Uterus (tissue), 4 donors: ENCODE measurements at places on chromosomes 7 and 10.

GRCh38 chr7:43905209-43905946 is 1.0 kb downstream of the URGCP start:
- DNase-seq: no peak

- DNase-seq: no peak
Observed at GRCh38 chr10:101833466-101833865, 10.1 kb downstream of the KCNIP2 start.

DNA sequence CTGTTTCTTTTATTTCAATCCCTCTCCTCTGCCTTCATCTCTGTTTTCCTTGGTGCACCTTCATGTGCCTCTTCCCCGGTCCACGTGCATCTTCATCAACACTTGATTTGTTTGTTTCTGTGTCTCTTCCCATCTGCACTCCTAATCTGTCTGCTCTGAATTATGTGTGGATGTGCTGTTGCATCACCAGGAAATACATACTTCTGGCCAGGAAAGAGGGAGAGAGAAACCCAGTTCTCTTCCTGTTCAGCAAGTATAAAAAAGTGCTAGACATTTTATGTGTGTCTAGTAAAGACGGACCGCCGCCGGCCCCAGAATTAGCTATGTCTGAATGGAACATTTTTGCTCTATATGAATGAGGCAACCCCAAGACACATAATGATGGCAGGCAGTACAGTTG is 93.8 kb downstream of the CALD1 start:
- no peak for DNase-seq

GRCh38 chr7:28020302-28020940 is 160.2 kb downstream of the JAZF1 start:
- DNase-seq: peak; percentile 46

GRCh38 chr10:35216303-35216905 is 89.8 kb downstream of the CREM start:
- DNase-seq: no peak

GRCh38 chr7:27890205-27890849 is 150.4 kb downstream of the TAX1BP1 start:
- no peak for DNase-seq

GRCh38 chr10:121036431-121036830 is 185.3 kb downstream of the WDR11 start:
- peak; percentile 37 for DNase-seq

- DNase-seq: no peak
Observed at GRCh38 chr10:84298057-84298456, 30.3 kb upstream of the CCSER2 start.

DNA sequence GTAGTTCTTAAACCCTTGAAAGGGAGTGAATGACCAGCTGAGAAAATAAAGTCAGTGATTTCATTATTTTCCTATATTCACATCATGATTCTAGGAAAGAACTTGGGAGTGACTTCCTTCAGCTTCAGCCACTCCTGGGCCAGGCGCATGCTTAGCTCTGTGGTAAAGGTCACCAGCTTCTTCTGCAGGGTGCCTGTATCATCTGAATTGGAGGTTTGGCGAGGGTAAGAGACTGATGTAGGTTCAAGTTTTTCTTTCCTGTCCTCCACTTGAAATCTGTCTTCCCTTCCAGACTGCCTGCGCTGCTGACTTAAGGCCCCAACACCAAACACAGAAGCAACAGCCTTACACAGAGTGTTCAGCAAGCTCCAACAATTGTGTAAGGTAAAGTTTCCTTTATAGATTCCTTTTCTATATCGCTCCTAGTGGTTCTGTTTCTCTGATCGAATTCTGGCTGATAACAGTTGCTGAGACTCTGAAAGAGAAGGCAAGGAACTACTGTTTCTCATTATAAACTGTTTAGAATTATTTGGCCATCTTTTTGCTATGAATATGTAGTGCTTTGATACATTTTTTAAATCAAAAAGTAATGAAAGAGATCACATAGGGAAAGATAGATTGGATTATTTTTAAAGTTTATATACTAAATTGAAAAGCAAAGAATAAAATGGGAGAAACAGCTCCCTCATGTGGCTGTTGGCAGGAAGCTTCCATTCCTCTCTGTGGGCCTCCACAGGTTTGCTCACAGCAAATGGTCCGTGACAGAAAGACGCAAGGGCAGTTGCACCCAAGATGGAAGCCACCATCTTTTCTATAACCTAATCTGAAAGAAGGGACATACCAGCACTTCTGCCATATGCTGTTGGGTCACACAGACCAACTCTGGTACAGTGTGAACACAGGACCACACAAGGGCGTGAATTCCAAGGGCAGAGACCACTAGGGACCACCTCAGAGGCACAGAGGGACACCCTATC is 14.0 kb downstream of the GATAD1 start:
- DNase-seq: no peak

GRCh38 chr7:151796091-151796870 is 80.6 kb downstream of the PRKAG2 start:
- no peak for DNase-seq

GRCh38 chr7:3696113-3696512 is 395.1 kb downstream of the SDK1 start:
- no peak for DNase-seq

DNA sequence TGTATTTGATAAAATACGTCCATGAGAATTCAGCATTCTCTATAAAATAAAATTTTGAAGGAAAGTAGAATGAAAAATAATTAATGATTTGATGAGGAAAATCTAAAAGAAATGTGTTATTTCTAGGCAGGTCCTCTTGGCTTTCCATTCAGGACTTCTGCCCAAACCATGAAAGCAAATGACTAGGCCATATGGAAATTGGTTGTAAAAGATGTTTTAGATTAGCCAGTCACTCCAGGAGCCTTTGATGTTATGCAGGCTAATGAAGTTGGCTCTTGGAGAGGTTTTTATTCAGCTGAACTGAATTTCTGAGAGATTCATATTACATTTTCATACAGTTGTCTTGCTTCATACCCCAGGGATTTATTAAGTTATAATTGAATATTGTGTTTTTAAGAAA is 452.8 kb downstream of the SDK1 start:
- no peak for DNase-seq

DNA sequence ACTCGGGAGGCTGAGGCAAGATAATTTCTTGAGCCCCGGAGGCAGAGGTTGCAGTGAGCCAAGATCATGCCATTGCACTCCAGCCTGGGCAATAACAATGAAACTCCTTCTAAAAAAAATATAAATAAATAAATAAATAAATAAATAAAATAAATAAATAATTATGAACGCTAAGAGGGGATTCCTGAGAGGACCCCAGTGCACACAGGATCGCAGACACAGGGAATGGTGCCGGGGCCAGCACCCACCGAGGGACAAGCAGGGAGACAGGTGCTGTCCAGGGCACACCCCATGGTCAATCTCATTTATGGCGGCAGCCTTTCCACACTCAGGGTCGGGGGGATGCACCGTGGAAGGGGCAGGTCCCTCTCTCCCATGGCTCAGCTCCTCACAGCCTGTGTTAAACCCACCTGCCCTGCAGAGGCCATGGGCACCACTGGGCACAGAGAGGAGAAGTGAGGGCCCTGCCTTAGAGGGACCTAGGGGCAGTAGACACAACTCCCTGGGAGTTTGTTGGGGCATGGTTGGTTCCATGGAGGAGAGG is 2.2 kb upstream of the RAMP3 start:
- no peak for DNase-seq

GRCh38 chr7:148941598-148942275 is 57.6 kb upstream of the EZH2 start:
- DNase-seq: peak; percentile 42

- no peak for DNase-seq
Observed at GRCh38 chr7:133784486-133785001, 342.6 kb upstream of the LRGUK start.

- no peak for DNase-seq
Observed at GRCh38 chr7:54860003-54860775, 101.2 kb upstream of the SEC61G start.

DNA sequence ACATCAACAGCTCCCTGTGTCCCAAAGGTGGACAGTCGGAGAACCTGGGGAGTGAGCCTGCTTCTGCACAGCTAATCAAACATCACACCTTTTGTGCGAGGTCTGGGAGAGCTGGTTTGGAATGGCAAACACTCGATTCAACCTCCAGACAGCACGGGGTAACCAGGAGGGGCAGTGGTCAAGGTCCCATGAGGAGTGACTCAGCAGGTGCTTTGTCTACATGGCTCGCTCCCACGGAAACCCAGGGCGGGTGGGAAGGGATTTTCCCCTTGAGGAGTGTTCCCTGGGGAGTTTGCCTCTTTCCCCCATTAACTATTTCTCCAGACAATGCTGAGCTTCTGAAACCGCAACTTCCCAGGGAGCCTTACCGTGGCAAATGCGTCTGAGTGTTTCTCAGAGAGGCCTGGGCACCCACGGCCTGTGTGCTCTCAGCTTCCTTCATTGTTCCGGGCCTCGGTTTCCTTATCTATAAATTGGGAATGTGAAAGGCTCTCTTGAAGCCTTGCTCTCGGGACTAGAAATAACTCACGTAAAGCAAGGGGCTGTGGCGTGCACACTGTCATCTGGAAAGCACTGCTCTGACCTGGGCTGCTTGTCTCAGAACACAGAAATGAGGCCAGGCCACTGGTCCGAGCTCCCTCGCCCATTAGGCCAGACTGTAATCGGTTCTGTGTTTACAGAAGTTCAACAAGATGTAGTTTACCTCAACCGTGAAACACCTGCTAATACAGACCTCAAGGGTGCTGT is 14.0 kb upstream of the GTPBP4 start:
- no peak for DNase-seq

GRCh38 chr7:158525648-158526484 is 61.8 kb downstream of the PTPRN2 start:
- DNase-seq: no peak

GRCh38 chr7:135386776-135387175 is 123.1 kb downstream of the CNOT4 start:
- DNase-seq: no peak

DNA sequence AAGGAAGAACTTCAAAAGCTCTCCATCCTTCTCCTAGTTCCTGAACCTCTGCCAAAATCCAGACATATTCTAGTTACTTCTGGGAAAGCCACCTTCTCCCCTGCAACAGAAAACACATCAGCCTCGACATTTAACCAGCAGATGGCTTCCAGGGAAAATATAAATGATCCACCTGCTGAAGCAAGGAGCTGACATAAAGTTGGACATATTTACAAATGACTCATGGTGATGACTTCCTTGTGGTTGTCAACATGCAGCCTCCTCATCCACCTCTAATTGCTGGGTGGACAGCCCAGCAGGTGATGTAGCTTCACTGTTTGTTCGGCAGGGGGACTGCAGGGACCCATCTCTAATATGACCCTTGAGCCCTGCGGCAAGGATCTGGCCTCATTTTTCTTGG is 266.0 kb downstream of the C7orf25 start:
- no peak for DNase-seq

DNA sequence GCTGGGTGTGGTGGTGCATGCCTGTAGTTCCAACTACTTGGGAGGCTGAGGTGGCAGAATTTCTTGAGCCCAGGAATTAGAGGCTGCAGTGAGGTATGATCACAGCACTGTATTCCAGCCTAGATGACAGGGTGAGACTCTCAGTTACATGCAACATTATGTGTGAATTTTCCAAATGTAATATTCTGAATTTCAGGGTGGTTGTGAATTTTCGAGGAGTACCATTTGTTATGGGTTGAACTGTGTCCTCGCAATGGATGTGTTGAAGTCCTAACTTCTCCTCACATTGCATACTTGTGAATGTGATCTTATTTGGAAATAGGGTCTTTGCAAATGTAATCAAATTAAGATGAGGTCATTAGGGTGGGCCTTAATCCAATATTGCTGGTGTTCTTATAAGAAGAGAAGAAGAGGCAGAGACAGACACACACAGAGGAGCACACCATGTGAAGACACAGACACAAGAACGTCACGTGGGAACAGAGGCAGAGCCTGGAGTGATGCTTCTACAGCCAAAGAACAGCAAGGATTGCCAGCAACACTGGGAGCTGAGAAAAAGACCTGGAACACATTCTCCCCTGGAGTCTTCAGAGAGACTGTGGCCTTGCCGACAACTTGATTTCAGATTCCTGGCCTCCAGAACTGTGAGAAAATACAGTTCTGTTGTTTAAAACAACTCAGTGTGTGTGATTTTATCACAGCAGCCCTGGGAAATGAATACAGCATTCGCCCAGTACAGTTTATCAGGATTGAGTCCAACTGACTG is 91.9 kb downstream of the ZNF783 start:
- DNase-seq: no peak

- no peak for DNase-seq
Observed at GRCh38 chr10:131396121-131397050, 84.9 kb upstream of the TCERG1L start.

DNA sequence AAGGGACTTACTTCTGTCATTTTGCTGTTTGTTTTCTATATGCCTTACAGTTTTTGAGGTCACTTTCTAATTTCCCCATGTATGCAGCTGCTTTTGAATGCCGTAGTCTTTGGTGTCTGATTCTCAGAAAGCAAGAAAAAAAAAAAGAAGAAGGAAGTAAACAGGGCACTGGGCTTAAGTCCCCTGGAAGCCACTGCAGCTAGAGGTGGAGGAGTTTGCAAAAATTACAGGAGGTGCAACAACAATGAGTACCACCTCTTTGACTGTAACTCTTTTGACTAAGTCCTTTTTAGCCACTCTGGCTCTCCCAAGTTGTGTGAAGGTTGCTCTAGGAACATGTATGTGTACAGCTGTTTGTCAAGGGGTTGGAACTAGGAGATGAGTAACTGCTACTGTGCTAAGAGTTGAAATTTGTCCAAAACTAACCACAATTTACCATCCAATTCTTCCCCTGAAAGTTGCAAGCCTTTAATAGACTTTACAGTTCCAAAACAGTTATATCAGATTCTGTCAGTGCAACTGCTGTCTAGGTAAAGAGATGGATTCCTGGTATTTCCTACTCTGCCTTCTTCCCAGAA is 588.0 kb upstream of the LRRN3 start:
- DNase-seq: no peak

- no peak for DNase-seq
Observed at GRCh38 chr10:22180724-22181123, 37.1 kb downstream of the EBLN1 start.

DNA sequence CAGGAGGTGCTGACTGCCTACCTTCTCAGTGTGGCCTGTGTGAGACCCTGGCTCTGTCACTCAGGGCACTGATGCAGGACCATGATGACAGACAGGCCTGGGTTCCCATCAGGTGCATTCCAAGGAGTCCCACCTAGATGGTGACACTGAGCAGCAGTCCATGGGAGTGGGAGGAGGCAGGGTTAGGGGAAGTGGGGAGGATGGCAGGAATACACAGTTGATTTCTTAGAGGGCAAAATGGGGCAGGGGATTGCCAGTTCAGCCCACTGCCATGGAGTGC is 155.0 kb downstream of the SH3PXD2A start:
- DNase-seq: no peak

- DNase-seq: no peak
Observed at GRCh38 chr10:128540128-128540762, 414.0 kb upstream of the MKI67 start.

DNA sequence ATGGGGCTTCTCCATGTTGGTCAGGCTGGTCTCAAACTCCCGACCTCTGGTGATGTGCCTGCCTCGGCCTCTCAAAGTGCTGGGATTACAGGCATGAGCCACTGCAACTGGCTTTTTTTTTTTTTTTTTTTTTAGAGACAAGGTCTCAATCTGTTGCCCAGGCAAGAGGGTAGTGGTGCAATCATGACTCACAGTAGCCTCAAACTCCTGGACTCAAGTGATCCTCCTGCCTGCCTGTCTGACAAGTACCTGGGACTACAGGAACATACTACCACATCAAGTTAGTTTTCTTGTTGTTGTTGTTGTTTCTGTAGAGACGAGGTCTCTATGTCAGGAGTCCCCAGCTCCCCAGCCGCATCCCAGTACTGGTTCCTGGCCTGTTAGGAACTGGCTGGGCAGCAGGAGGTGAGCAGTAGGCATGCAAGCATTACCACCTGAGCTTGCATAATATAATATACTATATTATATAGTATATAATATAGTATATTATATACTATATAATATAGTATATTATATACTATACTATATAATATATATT is 55.7 kb downstream of the TPK1 start:
- DNase-seq: no peak
